ENCODE measurements at places on chromosomes 2 and 18.
A peak's percentile ranks its signal among the peaks of the same experiment; 100 is the strongest.

DNA sequence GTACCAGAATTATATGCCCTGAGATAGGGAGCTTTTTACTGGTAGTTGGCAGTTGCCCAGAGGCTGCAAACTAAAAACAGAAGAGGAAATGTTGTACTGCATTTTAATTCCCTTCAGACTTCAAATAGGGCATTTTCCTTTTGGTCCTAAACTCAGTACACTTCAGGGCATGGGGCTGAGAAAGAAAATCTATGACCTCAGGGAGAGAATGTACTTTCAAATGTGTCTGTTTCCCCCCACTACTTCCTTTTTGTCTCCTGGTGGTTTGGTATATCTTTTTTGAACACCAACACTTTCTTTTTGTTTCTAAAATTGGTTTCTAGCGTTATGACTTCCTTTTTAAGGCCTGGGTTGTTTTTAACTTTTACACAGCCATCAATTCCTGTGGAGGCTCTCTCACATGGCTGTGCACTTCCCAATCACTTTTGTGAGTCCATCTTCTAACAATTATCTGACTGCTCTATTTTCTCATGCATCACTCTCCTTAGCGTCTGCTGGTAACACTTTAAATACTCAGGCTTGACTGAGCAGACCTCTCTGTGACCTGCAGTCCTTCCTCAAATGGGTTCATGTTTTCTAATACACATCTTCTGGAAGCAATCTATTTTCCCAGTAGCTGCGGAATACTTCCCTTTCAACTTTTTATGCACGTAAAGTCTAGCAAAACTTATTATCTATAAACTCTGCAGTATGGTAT is 596.0 kb downstream of the LRP1B start:
- no peak for DNase-seq

- DNase-seq: no peak
Measured at GRCh38 chr2:205571360-205571959, 110.8 kb upstream of the NRP2 start.

DNA sequence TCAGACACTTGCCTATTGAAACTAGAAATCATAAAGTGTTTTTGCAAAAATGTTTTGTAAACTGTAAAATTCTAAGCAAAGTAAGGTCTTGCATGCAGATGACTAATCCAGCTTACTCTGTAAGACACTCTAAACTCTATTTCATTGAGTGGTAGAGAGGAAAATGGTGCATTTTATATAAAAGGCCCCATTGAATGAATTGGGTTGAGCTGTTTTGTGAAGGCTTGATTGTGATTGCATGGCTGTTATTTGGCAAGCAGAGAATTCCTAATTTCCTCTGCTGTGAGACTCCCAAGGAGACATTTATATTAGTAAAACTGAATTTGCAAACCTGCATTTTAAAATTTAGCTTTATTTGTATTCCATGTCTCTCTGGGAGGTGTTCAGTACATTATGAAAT is 234.5 kb downstream of the PARD3B start:
- no peak for DNase-seq

DNA sequence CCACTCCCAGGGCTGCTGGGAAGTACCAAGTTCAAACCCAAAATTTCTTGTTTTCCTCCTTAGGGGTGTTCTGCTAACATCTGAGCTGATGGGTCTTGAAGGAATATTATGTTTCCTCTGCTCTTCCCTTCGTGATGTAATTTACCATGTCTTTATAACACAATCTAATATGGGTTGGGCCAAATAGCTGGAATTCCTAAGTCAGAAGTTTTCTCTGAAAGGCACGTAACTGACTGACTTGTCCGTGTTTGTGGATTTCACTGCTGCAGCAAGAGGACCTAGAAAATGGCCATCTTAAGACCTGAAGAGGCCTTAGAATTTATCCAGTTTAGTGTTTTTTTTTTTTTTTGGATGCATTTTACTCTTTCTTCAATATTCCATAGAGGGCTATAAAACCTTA is 256.7 kb downstream of the DCDC2C start:
- DNase-seq: no peak

DNA sequence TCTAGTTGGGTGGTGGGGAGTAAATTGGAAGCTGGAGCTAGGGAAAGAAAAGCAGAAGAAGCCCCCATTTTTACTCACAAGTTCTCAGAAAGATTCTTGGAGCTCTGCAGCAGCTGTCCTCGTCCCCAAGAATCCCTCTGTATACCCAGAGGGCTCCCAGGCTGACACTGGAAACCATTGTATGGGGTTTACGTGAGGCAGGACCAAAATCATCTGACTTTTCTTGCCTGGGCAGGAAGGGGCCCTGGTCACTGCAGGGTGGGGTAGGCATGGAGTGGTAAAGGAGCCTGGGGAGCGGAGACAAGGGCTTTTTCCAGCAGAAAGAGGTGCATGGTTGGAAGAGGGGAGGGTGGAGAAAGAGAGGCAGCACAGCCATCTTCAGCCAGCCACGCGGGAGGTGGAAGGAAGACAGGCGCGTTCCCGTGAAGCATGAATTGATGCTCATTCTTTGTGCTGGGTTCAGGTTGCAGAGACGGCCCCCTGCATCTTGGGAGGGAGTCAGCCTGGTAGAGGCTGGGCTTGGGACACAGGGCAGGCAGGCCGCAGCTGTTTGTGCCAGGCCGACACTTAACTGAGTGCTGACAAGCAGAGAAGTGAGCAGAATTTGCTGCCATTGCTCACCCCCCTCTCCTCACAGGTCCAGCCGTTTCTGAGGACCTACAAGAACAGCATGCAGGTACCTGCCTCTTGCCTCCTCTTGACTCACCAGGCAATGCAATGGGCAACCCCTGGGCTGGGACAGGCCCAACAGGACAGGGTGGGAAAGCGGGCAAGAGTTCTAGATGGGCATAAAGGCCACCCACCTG is 94.8 kb downstream of the PLB1 start:
- no peak for DNase-seq

DNA sequence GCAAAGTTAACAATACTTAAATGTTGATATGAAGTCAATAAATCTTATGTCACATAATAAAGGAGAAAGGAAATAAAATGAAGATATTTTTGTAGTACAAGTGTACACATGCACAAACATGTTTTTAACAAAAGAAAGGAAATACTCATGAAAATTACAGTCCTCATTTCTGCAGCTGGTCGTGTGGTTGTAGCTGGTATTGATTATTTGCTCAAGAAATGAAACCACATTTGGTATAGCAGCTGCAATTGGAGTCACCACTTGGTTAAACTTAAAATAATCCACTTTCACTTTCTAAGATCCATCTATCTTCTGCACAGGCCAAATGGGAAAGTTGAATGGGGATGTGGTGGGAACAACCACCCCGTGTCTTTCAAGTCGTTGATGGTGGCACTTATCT is 580.5 kb upstream of the NRXN1 start:
- no peak for DNase-seq

DNA sequence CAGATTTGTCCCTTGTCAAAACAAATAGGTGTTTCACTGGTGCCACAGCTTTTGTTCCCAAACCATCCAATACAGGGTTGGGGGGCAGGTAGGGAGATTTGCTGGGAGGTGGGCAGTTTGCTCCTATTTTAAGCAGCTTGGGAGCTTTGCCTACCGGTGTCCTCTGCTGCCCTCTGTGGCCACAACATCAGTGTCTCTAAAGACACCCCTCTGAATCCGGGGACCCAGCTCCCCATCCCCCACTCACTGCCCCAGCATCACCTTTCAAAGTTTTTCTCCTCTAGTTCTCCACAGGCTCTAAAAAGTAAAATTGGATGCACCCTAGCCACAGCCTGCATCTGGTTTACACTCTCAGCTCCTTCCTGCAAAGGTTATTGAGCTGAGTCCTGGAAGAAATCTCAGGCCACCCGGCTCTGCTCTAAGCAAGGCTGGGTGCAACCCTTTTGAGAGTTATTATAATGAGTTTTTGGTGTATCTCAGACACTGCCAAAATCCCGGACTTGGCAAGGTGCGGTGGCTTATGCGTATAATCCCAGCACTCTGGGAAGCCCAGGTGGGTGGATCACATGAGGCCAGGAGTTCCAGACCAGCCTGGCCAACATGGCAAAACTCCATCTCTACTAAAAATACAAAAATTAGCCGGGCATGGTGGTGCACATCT is 2.9 kb upstream of the EPAS1 start:
- no peak for DNase-seq

- no peak for DNase-seq
Measured at GRCh38 chr2:19272941-19273470, 85.4 kb downstream of the OSR1 start.

DNA sequence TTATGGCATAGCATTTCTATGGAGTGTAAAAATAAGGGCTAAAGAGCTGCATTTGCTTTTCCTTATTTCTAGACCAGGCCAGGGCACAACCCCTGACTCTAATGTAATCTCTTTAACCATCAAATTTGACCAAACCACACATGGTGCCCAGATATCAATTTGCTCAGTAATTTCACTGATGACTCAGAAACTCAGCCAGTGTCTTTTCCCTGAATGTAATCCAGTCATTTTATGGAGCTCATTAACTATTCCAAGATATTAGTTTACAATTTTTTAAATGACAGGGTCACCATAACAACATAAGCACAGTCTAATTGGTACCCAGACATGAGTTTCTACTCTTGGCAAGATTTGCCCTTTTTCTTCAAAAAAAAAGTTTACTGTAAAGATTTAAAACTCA is 270.8 kb upstream of the AGAP1 start:
- no peak for DNase-seq

DNA sequence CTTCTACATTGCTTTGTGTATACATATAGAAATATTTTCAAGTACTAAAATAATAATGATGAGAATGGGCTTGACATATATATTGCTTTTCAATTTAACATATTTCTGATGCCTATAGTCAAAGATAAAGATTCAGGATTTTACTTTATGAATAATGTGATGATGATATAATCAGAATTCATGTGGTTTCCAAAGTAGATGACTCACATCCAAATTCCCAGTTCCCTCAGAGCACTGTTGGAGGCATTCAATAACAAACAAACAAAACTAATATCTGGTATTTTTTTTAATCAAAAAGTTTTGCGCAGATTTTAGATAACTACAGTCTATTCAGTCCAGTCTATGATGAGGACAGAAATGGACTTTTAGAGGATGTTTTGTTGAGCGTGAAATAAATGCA is 2094.5 kb upstream of the CELF4 start:
- no peak for DNase-seq

GRCh38 chr2:197208841-197209240 is 101.7 kb downstream of the ANKRD44 start:
- no peak for DNase-seq

DNA sequence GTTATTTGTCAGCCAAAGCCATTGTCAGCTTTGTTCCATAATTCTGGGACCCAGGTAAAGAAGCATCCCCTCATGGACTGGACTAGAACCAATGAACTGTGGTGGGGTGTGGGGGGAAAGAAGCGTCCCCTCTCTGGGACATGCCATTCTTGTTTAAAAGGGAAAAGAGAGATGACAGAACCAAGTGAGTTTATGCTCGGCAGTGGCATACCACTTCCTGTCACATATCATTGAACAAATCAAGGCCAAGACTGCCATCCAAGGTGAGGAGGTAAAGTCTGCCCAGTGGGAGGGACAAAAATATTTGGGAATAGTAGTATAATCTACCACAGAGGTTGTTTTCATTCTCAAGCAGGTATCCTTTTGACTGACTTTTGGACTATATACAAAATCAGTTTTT is 4.7 kb upstream of the GLS start:
- peak; percentile 15 for DNase-seq

DNA sequence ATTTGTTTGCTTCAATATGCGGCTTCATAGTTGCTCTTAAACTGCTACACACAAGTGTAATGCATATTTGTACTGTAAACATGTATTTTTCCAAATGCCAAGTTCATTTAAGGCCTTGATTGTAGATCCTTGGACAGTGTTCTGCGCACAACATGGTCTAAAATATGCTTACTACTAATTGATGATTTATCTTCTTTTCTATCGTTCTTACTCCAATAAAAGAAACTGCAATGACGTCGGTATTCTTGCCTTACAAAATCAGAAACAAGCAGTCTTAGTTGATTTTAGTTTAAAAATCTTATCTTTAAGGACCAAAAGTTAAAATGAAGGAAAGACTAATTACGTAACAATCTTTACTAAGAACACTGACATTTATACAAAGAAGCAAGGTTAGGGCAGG is 224.3 kb upstream of the SMAD7 start:
- DNase-seq: no peak

- no peak for DNase-seq
Measured at GRCh38 chr18:65941482-65941881, 190.7 kb downstream of the CDH7 start.
